ENCODE measurements at places on chromosomes 13 and 19.

DNA sequence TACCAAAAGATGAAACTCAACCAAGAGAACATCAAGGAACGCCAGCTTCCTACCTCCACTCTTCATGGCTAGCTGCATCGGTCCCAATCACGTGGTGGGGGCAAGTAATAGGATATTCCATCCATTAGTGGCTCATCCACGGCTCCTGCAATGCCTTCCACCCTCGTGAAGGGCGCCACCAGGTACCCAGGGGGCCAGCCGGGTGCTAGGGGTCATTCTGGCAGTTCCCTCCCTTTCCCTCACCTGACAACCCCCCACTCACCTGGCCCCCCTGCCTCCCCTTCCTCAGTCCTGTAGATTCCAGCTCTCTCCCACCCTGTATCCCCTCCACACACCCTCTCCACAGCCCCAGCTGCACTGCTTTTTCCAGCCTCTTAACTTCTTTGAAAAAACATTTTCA lies 161.9 kb downstream of the URI1 start:
- no peak for DNase-seq

- DNase-seq: no peak
These were observed 991.6 kb upstream of the SLC10A2 start for GRCh38 chr13:104057861-104058260.

DNA sequence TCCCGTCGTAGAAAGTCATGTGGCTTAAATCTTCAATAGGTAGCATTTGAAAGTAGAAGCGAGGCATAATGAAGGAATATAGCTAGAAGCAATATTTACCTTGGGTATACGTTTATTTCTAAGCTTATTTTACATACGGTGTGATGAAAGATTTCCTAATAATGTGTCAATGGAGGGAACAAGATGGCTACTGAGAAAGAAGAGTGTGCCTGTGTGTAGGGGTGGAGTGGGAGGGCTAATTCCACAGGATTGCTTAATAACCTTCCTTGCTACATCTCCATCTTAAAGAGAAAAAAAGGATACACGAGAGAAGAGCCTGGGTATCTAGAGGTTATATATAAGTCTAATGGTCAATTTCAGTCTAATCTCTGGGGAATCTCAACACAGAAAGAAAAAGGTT lies 2.0 kb downstream of the SPART start:
- peak; percentile 89 for DNase-seq

DNA sequence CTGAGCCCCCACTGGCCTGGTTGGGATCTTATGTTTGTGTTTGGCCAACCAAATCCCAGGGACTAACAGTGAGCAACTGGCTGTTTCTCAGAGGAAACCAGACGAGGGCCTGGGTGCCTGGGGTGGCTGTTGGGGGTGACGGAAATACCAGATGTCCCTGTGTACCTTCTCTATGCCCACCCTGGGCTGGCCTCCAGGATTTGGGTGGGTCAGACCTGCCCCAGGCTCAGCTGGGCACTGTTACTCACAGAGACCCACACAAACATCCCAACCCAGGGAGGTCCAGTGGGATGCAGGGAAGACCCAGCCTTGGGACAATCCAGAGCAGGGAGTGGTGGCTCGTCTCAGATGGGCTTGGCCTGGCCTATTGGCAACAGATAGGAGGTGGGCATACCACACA lies 8.8 kb downstream of the ZSCAN22 start:
- DNase-seq: no peak

DNA sequence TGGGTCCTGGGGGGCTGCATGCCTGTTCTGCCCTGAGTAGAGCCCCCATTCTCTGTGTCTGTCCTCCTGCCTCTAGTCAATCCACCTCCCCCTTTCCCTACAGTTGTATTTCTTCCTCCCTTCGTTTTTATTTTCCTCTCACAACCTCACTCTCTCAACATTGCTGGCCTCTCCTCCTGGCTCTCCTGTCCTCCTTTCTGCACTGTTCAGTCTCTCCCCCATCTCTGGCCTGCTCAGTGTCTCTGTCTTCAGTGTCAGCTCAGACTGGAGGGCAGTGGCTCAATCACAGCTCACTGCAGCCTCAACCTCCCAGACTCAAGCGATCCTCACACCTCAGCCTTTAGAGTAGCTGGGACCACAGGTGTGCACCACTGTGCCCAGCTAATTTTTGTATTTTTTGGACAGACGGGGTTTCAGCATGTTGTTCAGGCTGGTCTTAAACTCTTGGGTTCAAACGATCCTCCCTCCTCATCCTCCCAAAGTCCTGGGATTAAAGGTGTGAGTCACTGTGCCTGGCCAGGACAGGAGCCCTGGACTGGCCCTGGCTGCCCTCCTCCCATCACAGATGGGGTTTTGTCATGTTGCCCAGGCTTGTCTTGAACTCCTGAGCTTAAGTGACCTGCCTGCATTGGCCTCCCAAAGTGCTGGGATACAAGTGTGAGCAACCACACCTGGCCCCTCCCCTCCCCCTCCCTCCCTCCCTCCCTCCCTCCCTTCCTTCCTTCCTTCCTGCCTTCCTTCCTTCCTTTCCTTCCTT lies 32.0 kb upstream of the IGFL1 start:
- no peak for DNase-seq

DNA sequence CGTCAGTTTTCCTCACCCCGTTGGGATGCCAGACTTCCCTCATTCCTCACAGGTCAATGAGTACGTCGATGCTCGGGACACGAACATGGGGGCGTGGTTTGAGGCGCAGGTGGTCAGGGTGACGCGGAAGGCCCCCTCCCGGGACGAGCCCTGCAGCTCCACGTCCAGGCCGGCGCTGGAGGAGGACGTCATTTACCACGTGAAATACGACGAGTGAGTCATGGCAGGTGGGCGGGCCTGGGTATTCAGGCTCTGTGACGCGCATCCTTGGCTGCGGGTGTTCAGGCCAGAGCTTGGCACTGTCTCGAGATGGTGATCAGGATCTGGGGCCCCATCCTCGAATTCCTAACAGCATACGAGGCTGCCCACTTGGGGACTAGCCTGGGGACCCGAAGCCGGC lies 21.4 kb downstream of the UHRF1 start:
- no peak for DNase-seq

DNA sequence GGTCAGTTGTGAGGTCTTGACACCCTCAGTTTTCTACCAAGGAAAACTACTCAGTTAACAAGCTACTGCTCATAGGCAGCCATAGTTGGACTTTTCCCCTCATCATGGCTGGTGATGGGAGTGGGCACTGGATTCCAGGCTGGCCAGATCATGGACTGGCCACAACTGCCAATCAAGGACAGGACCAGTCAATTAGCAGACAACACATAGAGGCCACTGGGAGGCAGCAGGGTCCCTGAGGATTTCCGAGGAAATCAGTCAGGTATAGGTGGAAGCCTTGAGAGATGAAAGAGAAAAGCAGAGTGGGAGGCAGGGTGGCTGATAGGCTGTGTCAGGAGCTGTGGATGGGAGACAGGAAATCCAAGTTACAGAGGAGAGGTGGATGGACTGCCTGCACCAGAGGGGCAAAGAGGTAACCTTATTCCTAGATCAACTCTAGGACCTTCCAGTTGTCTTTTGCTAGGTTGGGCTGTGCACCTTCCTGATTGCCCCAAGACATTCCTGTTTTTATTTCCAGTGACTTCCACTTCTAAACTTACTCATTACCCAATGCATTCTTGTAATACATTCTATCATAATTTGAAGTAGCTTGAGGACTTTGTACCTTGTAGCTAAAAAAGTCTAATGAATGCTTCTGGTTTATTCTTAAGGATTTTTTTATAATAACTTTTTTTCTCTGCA lies 361.8 kb downstream of the KCNRG start:
- DNase-seq: no peak

GRCh38 chr13:47121092-47121763 lies 224.4 kb upstream of the HTR2A start:
- DNase-seq: no peak

DNA sequence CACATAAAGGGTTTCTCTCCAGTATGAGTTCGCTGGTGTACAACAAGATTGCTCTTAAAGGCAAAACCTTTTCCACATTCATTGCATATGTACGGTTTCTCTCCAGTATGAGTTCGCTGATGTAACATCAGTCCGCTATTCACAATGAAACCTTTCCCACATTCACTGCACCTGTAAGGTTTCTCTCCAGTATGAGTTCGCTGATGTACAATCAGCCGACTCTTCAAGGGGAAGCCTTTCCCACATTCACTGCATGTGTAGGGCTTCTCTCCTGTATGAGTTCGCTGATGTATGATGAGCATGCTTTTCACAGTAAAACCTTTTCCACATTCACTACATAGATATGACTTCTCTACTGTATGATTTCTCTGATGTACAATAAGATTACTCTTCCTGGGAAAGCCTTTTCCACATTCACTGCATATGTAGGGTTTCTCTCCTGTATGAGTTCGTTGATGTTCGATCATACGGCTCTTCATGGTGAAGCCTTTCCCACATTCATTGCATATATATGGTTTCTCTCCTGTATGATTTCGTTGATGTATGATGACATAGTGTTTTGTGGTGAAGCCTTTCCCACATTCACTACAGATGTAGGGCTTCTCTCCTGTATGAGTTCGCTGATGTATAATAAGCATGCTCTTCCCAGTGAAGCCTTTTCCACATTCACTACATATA lies 6.0 kb upstream of the ZNF614 start:
- DNase-seq: peak; percentile 26

DNA sequence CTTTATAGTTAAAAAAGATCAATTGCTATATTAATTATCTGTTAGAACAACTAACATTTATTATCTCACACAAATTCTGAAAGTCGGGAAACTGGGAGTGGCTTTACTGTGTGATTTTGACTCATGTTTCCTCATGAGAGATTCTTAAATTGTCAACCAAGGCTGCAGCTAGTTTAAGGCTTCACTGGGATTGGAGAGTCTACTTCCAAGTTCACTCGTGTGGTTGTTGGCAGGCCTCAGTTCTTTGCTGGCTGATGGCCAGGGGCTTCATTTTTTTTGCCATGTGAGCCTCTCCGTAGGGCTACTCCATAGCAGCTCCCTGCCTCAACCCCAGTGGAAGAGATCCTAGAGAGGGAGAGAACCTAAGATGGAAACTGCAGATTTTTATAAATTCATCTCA lies 24.5 kb upstream of the LPAR6 start:
- peak; percentile 88 for DNase-seq

DNA sequence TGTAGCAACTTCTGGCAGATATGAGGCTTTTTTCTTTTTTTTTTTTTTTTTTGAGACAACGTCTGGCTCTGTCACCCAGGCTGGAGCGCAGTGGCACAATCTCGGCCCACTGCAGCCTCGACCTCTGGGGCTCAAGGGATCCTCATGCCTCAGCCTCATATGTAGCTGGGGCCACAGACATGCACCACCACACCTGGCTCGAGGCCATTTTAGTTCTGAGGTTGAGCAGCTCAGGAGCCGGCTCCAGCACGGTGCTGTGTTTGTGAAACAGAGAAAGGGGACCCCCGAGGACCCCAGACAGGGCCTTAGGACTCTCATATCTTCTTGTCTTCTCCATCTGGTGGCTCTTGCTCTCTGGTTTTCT lies 3.4 kb upstream of the FLT3LG start:
- DNase-seq: no peak

GRCh38 chr19:6724631-6725492 lies 4.4 kb upstream of the C3 start:
- no peak for DNase-seq

- DNase-seq: no peak
These were observed 352.3 kb upstream of the TMTC4 start for GRCh38 chr13:101026736-101027398.

GRCh38 chr19:8355631-8356402 lies 8.1 kb upstream of the ANGPTL4 start:
- DNase-seq: peak; percentile 98

DNA sequence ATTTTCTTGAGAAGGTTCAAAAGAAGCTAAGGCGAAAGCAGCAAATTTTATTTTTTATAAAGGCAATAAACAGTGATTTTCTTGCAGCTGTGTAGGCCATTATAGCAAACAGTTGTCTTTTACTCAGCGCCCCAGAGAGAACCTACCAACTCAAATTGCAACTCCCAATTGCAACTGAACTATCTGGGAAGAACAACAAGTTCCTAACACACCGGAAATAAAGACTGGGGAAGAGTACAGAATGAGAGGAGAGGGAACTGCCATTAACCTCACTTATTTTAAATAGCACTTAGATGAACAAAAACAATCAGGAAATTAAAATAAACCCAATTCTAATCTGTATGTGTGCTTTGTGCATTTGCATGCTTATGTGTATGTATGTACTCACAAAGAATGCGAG lies 171.1 kb downstream of the KCTD12 start:
- no peak for DNase-seq

- peak; percentile 72 for DNase-seq
These were observed 21.8 kb upstream of the ARGLU1 start for GRCh38 chr13:106589716-106590115.

- no peak for DNase-seq
These were observed 64.8 kb upstream of the FLT1 start for GRCh38 chr13:28559636-28560259.

GRCh38 chr19:4059891-4060620 lies 6.6 kb downstream of the ZBTB7A start:
- no peak for DNase-seq

- DNase-seq: peak; percentile 88
These were observed at the start of gene CYTH2 for GRCh38 chr19:48469289-48469881. Gene CYTH2 (plus strand): TSS chr19:48469369. CDS start chr19:48469508, 139 bp downstream.

DNA sequence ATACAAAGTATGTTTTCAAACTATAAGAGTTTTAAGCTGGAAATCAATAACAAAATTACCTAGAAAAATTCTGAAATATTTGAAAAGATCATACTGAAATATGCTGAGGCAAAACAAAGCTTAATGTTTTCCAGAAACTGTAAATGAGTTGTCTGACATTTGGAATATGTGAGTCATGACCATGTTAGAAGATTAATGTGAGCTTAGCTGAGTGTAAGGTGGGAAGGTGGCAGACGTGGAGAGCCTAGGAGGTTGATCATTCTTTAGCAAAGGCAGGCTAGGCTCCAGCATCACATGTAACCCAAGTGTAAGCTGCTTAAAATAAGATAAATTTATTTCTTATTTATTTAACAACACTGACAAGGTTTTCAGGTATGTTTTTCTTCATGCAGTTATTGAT lies 2086.1 kb upstream of the PCDH20 start:
- DNase-seq: peak; percentile 48

- no peak for DNase-seq
These were observed 291.8 kb downstream of the TSHZ3 start for GRCh38 chr19:31057476-31057875.

- no peak for DNase-seq
These were observed 834.9 kb downstream of the OLFM4 start for GRCh38 chr13:53863520-53863919.

- peak; percentile 87 for DNase-seq
These were observed 2554.8 kb downstream of the PCDH9 start for GRCh38 chr13:64675255-64675892.

- DNase-seq: no peak
These were observed 20.4 kb downstream of the PLIN4 start for GRCh38 chr19:4497770-4498389.

GRCh38 chr13:42272804-42273175 lies 838 bp downstream of the AKAP11 start:
- DNase-seq: no peak
